Uterine smooth muscle cell (primary cell): ENCODE measurements at places on chromosomes 2 and 18. TPM values are rescaled to one million over a fixed set of nuclear protein-coding genes. Genes with fewer than 3 reads are reported as not detected.

Gene TMBIM1
- total RNA-seq, result 144 and 215 TPM in 2 replicates

Gene ABCB11
- not detected in 2 replicates for total RNA-seq

Gene SLC4A3
- total RNA-seq, result 4.3 and 9.5 TPM in 2 replicates

Gene LRATD1
- 2.0 and 3.5 TPM in 2 replicates for total RNA-seq

Gene OTOS
- total RNA-seq, result not detected in 2 replicates

Gene STAT4
- total RNA-seq, result 0.25 and 0.55 TPM in 2 replicates

Gene TUBB8B
- total RNA-seq, result not detected in 2 replicates

Gene NT5DC4
- 0.11 TPM in 1 of 2 replicates, not detected in the other for total RNA-seq

Gene LAMA3
- 5.1 and 30.5 TPM in 2 replicates for total RNA-seq

Gene SERPINB3
- total RNA-seq, result not detected in 2 replicates

Gene GALNT13
- 0.87 and 2.2 TPM in 2 replicates for total RNA-seq

Gene LIMS1
- total RNA-seq, result 99.1 and 142 TPM in 2 replicates

Gene MTLN
- 41.5 and 47.6 TPM in 2 replicates for total RNA-seq

Gene CRYBA2
- total RNA-seq, result not detected in 2 replicates

Gene HIBCH
- total RNA-seq, result 17.3 and 20.7 TPM in 2 replicates

Gene OSBPL1A
- total RNA-seq, result 47.5 and 67.2 TPM in 2 replicates

Gene AQP12A
- not detected in 2 replicates for total RNA-seq

Gene ALK
- total RNA-seq, result under 0.01 TPM in 1 of 2 replicates, not detected in the other

Gene MRPL33
- 50.7 and 63.1 TPM in 2 replicates for total RNA-seq

Gene RASGRP3
- 0.62 and 2.9 TPM in 2 replicates for total RNA-seq

Gene COX5B
- total RNA-seq, result 191 and 262 TPM in 2 replicates

Gene RELCH
- total RNA-seq, result 35.6 and 43.0 TPM in 2 replicates

Gene MYO7B
- under 0.01 and 0.12 TPM in 2 replicates for total RNA-seq

Gene POMC
- 1.1 and 1.7 TPM in 2 replicates for total RNA-seq

Gene CROCC2
- under 0.01 TPM in 1 of 2 replicates, not detected in the other for total RNA-seq

Gene TMEM198
- 0.77 and 1.9 TPM in 2 replicates for total RNA-seq

Gene SH3RF3
- total RNA-seq, result 2.1 and 4.7 TPM in 2 replicates

Gene DSG1
- total RNA-seq, result not detected in 2 replicates

Gene KCNJ3
- total RNA-seq, result 0.12 and 0.22 TPM in 2 replicates

Gene SMYD1
- not detected in 2 replicates for total RNA-seq

Gene CCDC74B
- total RNA-seq, result 7.5 and 9.8 TPM in 2 replicates

Gene ABCA12
- under 0.01 TPM in 1 of 2 replicates, not detected in the other for total RNA-seq

Gene RAB6C
- total RNA-seq, result under 0.01 TPM in 1 of 2 replicates, not detected in the other

Gene BOK
- 10.6 and 13.6 TPM in 2 replicates for total RNA-seq

Gene CAPG
- 156 and 193 TPM in 2 replicates for total RNA-seq

Gene SOS1
- 13.6 and 16.2 TPM in 2 replicates for total RNA-seq

Gene CYS1
- 0.33 and 1.5 TPM in 2 replicates for total RNA-seq

Gene SYT4
- not detected in 2 replicates for total RNA-seq

Gene IL37
- total RNA-seq, result 0.22 TPM in 1 of 2 replicates, not detected in the other

Gene MOCOS
- total RNA-seq, result 2.2 and 5.6 TPM in 2 replicates

Gene APLF
- 4.2 and 5.5 TPM in 2 replicates for total RNA-seq

Gene KCTD18
- 24.9 and 32.9 TPM in 2 replicates for total RNA-seq

Gene SERPINB13
- total RNA-seq, result not detected in 2 replicates

Gene PARD3B
- 13.7 and 18.0 TPM in 2 replicates for total RNA-seq

Gene UGT1A5
- not detected in 2 replicates for total RNA-seq

Gene SETBP1
- 2.2 and 3.2 TPM in 2 replicates for total RNA-seq

Gene TTC27
- total RNA-seq, result 26.6 and 29.7 TPM in 2 replicates

Gene LRRTM4
- not detected in 2 replicates for total RNA-seq

Gene ATP8B1
- 46.1 and 48.7 TPM in 2 replicates for total RNA-seq

Gene CCDC74A
- 11.9 and 12.4 TPM in 2 replicates for total RNA-seq

Gene UGT1A8
- 0.12 TPM in 1 of 2 replicates, not detected in the other for total RNA-seq

Gene EGR4
- not detected in 2 replicates for total RNA-seq
